ENCODE measurements at places on chromosomes 16 and 17.

DNA sequence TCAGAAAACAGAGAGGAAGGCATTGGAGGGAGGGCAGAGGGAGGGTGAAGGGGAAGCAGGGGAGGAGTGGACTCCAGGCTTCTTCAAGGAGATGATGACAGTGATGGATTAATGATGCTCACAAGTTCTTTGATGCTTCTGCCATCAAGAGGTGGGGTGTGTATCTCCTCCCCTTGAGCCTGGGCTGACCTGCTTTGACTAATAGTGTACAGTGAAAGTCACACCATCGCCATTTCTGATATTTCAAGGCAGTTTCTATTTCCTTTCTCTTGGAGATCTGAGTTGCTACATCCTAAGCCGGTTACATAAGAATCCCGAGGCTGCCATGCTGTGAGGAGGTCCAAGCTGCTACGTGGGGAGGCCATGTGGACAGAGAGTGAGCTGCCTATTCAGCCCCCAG, 312.5 kb downstream of the MAF start:
- no peak for DNase-seq

DNA sequence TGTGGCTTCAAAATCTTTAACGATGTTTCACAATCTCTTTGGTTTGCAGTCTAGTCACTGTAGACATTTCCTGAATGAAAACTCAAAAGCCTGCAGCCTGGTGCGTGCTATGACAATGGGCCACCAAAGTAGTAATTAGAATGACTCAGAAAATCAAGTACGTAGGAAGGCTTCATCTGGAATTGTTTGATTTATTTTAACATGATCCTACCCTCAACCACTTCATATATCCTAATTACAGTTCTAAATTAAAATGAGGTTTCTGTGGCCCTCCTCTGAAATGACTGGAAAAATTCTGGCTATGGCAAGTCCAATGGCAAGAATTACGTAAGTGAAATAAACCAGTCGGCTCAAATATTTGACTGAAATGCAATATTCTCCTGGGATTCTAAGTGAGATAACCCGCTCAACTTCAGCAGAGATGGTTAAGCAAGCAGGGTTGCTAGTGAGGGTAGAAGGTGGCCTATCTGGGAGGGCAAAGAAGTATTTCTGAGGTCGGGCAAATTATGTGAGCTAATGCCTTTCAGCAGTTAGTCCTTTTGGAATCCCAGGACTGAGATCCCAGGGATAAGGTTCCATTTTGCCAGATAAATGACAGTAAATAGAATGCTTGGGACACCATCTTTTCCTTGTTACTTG, 145.6 kb upstream of the MYOCD start:
- no peak for DNase-seq

- DNase-seq, result no peak
Measured at GRCh38 chr16:48433850-48434530, 48.8 kb upstream of the SIAH1 start.

- DNase-seq, result no peak
Measured at GRCh38 chr16:10309271-10309932, 76.5 kb upstream of the ATF7IP2 start.

DNA sequence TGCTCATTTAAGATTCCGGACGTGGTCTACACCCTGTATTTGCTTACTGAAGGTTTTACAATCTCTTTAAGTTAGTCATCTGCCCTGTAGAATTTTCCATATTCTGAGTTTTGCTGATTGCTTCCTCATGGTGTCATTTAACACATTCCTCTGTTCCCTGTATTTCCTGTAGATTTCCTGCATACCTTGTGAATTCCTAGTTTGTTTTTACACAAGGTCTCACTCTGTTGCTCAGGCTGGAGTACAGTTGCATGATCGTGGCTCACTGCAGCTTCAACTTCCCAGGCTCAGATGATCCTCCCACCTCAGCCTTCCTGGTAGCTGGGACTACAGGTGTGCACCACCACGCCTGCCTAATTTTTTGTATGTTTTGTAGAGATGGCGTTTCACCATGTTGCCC, 66.8 kb downstream of the CMIP start:
- peak; percentile 83 for DNase-seq

DNA sequence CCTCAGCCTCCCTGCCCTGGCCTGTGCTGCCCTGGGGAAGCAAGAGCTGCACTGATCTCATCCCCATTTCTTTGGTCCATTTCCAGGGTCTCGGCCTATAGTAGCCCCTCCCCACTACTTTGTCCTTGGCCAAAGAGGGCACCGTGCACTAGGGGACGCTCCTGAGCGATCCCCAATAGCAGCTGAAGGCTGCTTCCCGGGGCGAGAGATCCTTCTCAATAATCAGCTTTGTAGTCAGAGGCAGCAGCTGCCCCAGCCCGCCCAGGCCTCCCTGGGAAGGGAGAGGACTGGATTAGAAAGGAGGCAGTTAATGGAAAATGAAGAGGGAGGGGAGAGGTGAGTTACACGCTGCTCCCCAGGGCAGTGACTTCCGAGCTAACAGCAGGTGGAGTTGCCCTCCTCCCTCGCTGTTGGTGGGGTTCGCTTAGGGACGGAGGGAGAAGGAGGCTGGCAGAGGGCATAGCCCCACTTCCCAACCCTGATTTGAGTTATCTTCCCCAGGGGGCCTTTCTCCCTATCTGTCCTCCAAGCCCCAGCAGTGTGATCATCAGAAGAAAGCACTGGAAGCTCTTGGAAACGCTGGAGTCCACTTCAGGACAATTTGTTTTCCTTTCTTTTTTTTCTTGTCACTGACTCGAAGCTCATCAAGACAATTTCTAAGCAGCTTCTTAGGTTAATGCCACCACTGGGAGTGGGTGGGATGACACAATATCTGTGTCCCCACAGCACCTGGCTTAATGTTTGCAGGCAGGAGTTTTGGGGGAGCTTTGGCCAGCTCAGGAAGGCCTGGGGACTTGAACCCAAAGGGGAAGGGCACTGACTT, 2.6 kb downstream of the MXRA7 start:
- no peak for DNase-seq

DNA sequence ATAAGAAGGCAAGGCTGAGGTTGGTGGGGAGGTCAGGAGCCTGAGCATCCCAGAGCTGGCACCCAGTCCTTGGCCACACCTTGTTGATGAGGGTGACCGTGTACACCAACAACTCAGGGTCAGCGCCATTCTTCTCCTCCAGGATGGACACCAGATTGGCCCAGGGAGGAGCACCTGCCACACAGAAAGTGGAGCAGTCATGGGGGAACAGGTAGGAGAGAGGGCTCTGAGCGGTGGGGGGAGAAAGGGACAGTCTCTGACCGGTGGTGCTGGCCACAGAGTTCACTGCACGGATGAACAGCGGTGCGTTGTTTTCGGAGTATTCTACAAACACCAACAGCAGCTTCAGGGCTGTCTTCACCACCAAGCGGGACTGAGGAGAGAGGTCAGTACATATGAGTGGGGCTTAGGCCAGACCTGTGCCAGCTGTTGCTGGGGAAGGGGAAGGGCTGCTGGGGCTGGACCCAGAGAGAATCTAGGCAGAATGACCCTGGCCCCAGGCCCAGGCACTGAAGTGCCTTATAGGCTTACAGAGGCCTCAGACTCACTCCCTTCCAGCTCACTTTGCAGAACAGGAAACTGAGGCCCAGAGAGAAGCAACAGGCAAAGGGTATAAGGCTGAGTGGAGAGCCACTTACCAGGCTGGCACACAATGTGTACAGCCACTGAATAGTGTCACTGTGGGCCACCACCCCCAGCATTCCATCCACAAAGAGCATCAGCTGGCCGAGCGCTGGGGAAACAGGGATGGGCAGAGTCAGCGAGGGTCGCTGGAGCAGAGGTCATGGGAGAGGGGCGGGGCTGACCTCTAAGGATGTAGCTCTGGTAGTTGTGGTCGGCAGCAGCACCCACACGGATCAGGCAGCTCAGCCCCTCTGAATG, 9.6 kb downstream of the FHOD1 start:
- no peak for DNase-seq

- no peak for DNase-seq
Measured at GRCh38 chr16:79758615-79759346, 158.2 kb upstream of the MAF start.

DNA sequence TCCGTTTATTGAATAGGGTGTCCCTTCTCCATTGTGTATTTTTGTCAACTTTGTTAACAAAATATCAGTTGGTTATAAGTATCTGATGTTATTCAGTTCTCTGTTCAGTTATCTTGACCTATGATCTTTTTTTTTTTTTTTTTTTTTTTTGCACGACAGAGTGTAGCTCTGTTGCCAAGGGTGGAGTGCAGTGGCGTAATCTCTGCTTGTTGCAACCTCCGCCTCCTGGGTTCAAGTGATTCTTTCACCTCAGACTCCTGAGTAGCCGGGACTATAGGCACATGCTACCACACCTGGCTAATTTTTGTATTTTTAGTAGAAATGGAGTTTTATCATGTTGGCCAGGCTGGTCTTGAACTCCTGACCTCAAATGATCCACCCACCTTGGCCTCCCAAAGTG, 215.8 kb downstream of the BCAS3 start:
- no peak for DNase-seq

DNA sequence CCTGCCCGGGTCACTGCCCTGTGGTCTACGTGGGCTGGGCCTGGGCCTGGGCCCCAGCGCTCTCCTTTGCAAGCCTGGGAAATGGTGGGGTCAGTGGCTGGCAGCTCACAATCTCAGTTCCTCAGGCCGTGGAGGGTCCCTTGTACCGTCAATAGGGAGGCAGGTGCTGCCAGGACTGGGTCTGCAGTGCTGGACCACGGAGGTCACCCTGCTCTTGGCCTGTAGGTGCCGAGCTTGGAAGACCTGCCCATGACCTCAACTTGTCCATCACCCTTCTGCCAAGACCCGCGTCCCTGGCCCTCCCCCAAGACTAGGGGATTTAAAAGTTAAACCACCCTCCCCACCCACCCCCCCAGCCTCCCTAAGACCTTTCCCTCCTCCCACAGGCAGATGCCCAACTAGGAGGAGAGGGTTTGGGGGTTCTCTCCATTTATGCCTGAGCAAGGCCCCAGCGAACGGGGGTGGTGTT, 2.5 kb downstream of the TBX2 start:
- no peak for DNase-seq

DNA sequence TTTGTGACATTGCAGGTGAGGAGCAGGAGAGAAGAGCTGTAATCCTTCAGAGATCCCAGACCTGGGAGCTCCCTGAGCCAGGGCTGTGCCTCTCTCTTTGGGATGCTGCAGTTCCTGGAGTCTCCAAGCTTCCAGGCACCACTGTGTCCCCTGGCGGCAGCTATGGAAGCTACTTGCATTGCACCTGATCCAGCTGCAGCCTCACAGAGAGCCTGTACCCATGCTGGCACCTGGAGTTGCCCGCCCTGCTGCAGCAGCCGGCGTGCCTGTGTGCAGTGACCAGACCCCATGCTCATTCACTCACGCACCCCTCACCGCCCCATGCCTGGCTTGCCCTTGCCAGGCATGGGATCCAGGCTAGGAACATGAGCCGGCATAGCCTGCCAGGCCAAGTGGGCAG, 51.8 kb upstream of the MED9 start:
- DNase-seq, result no peak

- no peak for DNase-seq
Measured at GRCh38 chr17:5485270-5486205, at the start of gene DERL2. DERL2 (minus strand) TSS chr17:5486178; CDS start chr17:5486161, 17 bp downstream.

GRCh38 chr16:54373534-54374520, 87.2 kb upstream of the IRX3 start:
- DNase-seq, result peak; percentile 92

- DNase-seq, result no peak
Measured at GRCh38 chr16:12798846-12799245, 4.8 kb downstream of the CPPED1 start.

GRCh38 chr17:8631554-8631877, 991 bp upstream of the MYH10 start:
- no peak for DNase-seq

DNA sequence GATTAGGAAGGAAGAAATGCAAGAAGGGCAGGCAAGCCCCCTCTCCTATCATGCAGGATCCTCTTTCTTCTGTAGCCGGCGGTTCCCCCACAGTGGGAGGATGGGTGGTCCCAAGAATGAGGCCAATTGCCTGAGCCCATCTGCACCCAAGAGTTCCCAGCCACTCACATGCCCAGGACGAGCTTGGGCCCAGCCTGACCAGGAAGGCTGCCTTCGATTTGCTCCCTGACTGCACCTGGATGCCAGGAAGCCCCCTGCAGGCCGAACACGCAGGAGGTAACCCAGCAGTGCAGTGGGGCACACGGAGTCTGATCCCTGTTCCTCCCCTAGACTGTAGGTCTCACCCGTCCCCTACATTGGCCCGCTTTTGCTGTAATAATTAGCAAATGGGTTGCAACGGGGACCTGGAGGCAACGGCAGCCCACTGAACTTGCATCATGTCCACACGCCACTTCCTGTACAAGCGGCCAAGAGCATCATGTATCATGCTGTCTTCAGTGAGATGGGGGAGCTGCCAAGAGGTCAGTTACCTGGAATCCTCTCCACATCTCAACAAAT, 67.5 kb downstream of the AMFR start:
- no peak for DNase-seq

DNA sequence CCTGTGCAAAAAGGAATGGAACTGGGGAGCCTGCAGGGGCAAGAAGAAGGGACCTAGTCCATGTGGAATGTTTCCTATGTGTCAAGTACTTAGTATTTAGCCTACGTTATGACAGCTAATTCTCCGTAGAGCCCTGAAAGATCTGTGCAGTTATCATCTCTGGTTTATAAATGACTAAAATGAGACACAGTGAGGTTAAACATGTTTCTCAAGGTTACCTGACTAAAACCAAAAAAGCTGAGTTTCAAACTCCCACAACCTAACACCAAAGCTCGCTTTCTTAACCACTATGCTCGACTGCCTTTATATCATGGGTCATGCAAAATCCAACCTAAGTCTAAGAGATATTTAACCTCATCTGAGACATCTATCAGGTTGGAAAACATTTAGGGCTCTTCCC, 53.3 kb upstream of the CCL2 start:
- no peak for DNase-seq
